B cell (primary cell): ENCODE measurements at places on chromosomes 4 and X.
A peak's percentile ranks its signal among the peaks of the same experiment; 100 is the strongest.

DNA sequence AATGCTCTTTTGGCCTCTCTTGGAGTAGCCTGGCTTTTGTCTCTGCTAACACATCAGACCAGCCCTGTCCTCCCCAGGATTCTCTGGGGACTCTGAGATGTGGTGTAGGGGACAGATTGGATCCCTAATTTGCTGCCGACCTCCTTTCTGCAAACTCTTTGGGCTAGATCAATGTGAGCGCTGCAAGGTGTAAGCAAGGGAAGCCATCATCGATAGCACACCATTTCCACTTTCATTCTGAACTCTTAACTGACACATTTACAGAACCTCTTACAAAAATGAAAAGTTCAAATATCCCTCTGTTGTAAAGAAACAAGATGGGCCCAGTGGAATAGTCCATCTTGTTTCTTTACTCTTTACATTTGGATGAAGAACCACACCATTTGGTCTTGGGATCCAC lies 46.6 kb downstream of the PGRMC2 start:
- DNase-seq, result no peak

DNA sequence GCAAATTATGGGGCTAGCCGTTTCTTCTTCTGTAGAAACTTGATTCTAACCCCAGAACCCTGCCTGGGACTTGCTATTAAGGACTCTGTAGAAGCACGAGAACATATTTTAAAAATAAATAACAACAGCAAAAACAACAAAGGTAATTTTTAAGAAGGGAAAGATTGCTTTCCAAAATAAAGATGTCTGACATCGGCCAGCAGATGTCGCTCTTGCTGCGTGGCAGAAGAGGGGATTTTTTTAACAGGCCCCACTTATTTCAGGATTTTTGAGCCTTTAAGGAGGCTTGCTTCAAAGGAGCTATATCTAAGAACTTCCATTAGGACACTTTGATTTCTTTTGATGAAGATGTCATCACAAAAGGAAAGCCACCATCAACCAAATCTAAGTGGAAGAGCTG lies 62.8 kb upstream of the EGFL6 start:
- DNase-seq, result peak; percentile 58

- peak; percentile 47 for DNase-seq
These were observed at the start of gene UCP1 for GRCh38 chr4:140568507-140569306. Gene UCP1 (minus strand): TSS chr4:140568961. CDS start chr4:140568729, 232 bp downstream.

- no peak for DNase-seq
These were observed 38.5 kb downstream of the HERC3 start for GRCh38 chr4:88630756-88631155.

DNA sequence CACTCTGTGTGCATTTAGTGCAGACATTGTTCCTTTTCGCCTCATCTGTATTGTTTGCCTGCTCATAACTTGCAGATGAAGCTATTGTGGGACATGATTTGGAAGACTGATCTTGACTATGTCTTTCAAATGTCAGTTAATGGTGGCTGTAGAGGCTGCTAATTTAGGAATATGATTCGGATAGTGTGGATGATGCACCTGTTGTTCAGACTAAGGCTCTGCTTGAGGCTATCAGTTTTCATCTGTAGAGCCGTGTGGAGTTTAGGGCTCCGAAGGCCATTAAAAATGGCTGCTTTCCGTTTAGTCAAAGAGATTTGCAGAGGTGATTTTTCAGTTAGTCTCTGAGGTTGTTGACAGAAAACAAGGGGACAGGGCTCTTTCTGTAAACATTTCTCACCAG lies 102.0 kb downstream of the GBA3 start:
- DNase-seq, result no peak

- no peak for DNase-seq
These were observed 22.6 kb downstream of the IRF2 start for GRCh38 chr4:184451726-184452125.

DNA sequence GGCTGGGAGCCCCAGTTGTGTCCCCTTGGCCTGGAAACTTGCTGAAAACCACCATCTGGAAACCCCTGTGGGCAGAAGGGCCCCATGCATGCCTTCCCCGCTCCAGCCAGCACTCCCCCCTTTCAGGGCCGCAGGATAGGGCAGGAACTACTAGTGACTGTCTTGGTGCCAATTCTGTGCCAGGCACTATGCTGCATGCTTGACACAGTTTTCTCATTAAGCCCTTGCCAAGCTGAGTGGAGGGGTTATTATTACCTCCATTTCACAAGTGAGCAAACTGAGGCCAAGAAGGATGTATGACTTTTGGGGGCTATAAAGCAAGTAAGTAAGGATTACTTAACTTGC lies 73.6 kb upstream of the PJA1 start:
- DNase-seq, result no peak

- DNase-seq, result no peak
These were observed 80.2 kb upstream of the LHFPL1 start for GRCh38 chrX:112759966-112760365.

GRCh38 chrX:96929036-96929435 lies 45.3 kb downstream of the RPA4 start:
- DNase-seq, result no peak
